ENCODE measurements at places on chromosomes 3 and 15. TPM values are rescaled to one million over a fixed set of nuclear protein-coding genes. Genes with fewer than 3 reads are reported as not detected.

TEX264 gene
- total RNA-seq = 19.5 TPM

ZBED2 gene
- total RNA-seq = 1.4 TPM

ROPN1 gene
- total RNA-seq = 0.69 TPM

WDR93 gene
- total RNA-seq = 0.20 TPM

PP2D1 gene
- total RNA-seq = not detected

CCR5 gene
- total RNA-seq = 0.10 TPM

LMAN1L gene
- 0.20 TPM for total RNA-seq

ASB14 gene
- total RNA-seq = 0.10 TPM

ABHD5 gene
- total RNA-seq = 49.0 TPM

IGF2BP2 gene
- total RNA-seq = 39.1 TPM

GABRR3 gene
- total RNA-seq = not detected

GALK2 gene
- total RNA-seq = 38.5 TPM

LSAMP gene
- total RNA-seq = 7.9 TPM

GOLGA8F gene
- total RNA-seq = not detected

CMTM8 gene
- 2.8 TPM for total RNA-seq

C3orf70 gene
- total RNA-seq = 6.5 TPM

ANKRD63 gene
- not detected for total RNA-seq

DALRD3 gene
- total RNA-seq = 18.0 TPM

DCLK3 gene
- 1.1 TPM for total RNA-seq

SCAANT1 gene
- total RNA-seq = not detected

CNTN4 gene
- 24.4 TPM for total RNA-seq

LIPC gene
- total RNA-seq = 0.30 TPM

SLC24A5 gene
- total RNA-seq = 3.6 TPM

NR2F2 gene
- total RNA-seq = 7.8 TPM

FANCD2OS gene
- not detected for total RNA-seq

MAGI1 gene
- 45.3 TPM for total RNA-seq

MYO5C gene
- 8.0 TPM for total RNA-seq

NPAP1 gene
- not detected for total RNA-seq

PODXL2 gene
- 8.4 TPM for total RNA-seq

GMPPB gene
- 9.5 TPM for total RNA-seq

SLC9C1 gene
- total RNA-seq = 0.89 TPM

SH2D7 gene
- not detected for total RNA-seq

NEK10 gene
- 5.0 TPM for total RNA-seq

GP9 gene
- total RNA-seq = 0.49 TPM

APOD gene
- total RNA-seq = 24.9 TPM

KCNAB1 gene
- total RNA-seq = 6.3 TPM

ADAMTS17 gene
- total RNA-seq = 17.0 TPM

PRKAR2A gene
- total RNA-seq = 18.2 TPM

CLRN1 gene
- not detected for total RNA-seq

ANKDD1A gene
- 3.6 TPM for total RNA-seq

FXR1 gene
- 223 TPM for total RNA-seq

TICRR gene
- total RNA-seq = 2.4 TPM

OR5K2 gene
- total RNA-seq = not detected

C3orf33 gene
- 3.7 TPM for total RNA-seq

PTPN9 gene
- 19.8 TPM for total RNA-seq

TERC gene
- 69.1 TPM for total RNA-seq

TP63 gene
- total RNA-seq = 86.9 TPM

SPRED1 gene
- 57.2 TPM for total RNA-seq

SOX14 gene
- not detected for total RNA-seq

KLHL6 gene
- total RNA-seq = 3.1 TPM

COL6A5 gene
- 0.30 TPM for total RNA-seq

IL5RA gene
- total RNA-seq = 0.79 TPM
